CD8-positive, alpha-beta T cell (primary cell): ENCODE measurements at places on chromosomes 6 and 20.

DNA sequence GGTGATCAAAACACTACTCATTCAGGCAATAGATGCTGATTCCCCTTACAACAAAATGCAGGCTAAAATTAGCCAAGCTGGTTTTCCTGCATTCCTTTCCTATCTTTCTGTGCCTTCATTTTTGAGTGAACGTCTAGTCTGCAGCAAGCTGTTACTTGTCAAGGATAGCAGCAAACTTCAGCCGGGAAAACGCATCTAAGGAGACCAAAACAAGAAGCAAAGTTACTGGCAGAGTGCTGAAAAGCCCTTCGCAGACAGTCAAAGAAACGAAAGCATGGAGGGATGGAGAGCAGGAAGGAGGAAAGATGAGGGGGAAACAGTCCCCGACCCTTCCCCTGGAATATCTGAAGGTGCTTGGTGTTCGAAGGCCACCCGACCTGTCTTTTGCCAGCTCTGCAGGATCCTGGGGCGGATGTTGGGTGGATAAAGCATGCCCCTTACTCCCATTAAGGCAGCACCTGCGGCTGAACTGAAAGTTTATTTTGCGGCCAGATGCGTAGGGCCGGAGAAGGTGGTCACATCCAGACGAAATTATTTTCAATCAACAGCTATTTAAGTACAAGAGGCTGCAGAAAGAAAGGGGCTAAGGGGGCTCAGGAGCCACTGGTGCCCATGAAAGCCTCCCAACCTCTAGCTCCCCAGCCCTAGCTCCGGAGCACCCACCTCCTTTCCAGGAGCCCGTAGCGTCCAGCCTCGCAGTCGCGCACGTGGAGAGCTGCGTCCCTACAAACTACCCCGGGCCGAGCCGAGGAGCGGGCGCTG is 538 bp downstream of the FERMT1 start:
- no peak for DNase-seq

DNA sequence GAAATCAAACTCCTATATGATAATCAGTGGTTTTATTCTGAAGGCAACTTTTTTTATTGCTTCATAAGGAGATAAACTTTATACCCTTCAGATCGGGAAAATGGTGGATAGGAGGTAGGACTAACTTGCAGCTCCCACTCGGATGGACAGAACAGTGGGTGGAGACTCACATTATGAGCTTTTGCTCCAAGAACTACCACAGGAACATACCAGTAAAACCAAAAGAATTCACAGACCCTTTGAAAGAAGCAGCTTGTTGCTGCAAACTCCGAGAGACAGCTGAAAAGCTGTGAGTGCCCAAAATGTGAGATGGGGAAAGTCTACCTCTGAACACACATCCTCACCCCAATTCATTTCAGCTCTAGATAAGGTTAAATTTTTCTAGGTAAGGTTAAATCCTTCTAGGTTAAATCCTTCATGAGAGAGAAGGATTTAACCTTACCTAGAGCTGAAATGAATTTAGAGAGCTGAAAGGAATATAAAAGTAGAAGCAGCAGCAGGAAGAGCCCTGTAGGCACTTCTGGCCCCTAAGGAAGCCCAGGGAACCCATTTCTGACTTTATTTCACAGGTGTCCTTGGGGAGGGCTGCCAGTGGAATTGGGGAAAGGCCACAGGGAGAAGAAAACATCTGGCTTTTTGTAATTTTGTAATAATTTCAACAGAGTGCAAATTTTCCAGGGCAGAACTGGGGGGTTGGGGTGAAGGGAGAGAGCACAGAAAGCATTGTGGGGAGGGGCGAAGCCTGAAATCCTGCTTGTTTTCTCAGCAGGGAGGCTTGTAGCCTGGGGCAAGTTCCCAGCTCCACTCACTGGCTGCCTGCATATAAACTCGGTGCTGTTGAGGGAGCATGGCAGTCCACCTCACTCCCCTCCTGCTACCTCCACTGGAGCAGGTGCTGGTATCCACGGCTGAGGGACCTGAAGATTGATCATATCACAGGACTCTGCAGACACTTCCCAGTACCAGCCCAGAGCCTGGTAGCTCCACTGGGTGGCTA is 65.9 kb upstream of the HCRTR2 start:
- no peak for DNase-seq

- no peak for DNase-seq
Observed at GRCh38 chr6:149037051-149037671, 280.4 kb upstream of the TAB2 start.

DNA sequence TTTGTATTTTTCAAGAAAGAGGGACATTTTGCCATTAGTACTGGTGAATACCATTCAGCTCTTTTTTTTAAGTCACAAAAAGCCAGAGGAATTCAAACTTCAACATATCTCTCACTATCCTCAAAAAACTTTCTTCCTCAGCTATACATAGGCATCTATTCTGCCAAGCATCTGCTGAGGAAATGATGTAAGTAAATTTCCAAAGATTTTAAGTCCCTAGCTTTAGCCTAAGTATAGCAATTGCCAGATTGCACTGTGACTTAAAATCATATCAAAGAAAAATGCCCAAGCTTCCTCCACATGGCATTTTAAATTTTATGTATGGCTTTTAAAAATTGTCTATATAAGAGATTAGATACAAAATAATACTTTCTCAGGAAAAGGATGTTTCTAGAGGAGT is 237.4 kb downstream of the EYS start:
- DNase-seq: no peak

GRCh38 chr6:2680264-2680922 is 70.3 kb downstream of the MYLK4 start:
- DNase-seq: no peak
